Smooth muscle cell of trachea (primary cell): ENCODE measurements at places on chromosomes 2 and 18. TPM values are rescaled to one million over a fixed set of nuclear protein-coding genes. Genes with fewer than 3 reads are reported as not detected.

Gene POTEI
- under 0.01 TPM in 1 of 2 replicates, not detected in the other for total RNA-seq

Gene FEZ2
- total RNA-seq: 56.9 and 60.2 TPM in 2 replicates

Gene STON1
- 14.4 and 16.4 TPM in 2 replicates for total RNA-seq

Gene EHD3
- total RNA-seq: 33.0 and 34.6 TPM in 2 replicates

Gene VWC2L
- total RNA-seq: not detected in 2 replicates

Gene SERPINB3
- not detected in 2 replicates for total RNA-seq

Gene GPR17
- total RNA-seq: not detected in 2 replicates

Gene ASB18
- not detected in 2 replicates for total RNA-seq

Gene UGT1A4
- not detected in 2 replicates for total RNA-seq

Gene RALBP1
- 88.9 and 94.4 TPM in 2 replicates for total RNA-seq

Gene MBOAT2
- 73.4 and 78.4 TPM in 2 replicates for total RNA-seq

Gene LIMS4
- 1.2 and 3.6 TPM in 2 replicates for total RNA-seq

Gene AOX1
- 38.1 and 41.0 TPM in 2 replicates for total RNA-seq

Gene IGFBP5
- total RNA-seq: 474 and 2,317 TPM in 2 replicates

Gene LYG2
- not detected in 2 replicates for total RNA-seq

Gene DCDC2C
- total RNA-seq: not detected in 2 replicates

Gene CENPA
- total RNA-seq: 0.99 and 21.4 TPM in 2 replicates

Gene GCG
- total RNA-seq: not detected in 2 replicates

Gene C18orf54
- 1.7 and 6.8 TPM in 2 replicates for total RNA-seq

Gene EPB41L3
- total RNA-seq: 56.6 and 74.3 TPM in 2 replicates

Gene RAX
- not detected in 2 replicates for total RNA-seq

Gene CRYGC
- not detected in 2 replicates for total RNA-seq

Gene NPPC
- total RNA-seq: not detected in 2 replicates

Gene PTRHD1
- 18.5 and 24.9 TPM in 2 replicates for total RNA-seq

Gene UNC80
- not detected in 2 replicates for total RNA-seq

Gene TMEM169
- total RNA-seq: 0.29 and 0.50 TPM in 2 replicates

Gene GKN2
- not detected in 2 replicates for total RNA-seq

Gene CTLA4
- total RNA-seq: not detected in 2 replicates

Gene DCC
- 0.17 and 2.5 TPM in 2 replicates for total RNA-seq

Gene EMILIN1
- total RNA-seq: 305 and 366 TPM in 2 replicates

Gene BOK
- total RNA-seq: 17.2 and 31.4 TPM in 2 replicates
